H9 (cell line): ENCODE measurements at places on chromosomes 12 and 14. TPM values are rescaled to one million over a fixed set of nuclear protein-coding genes. Genes with fewer than 3 reads are reported as not detected.

Gene TSPAN11
- 4.2 and 4.4 TPM in 2 replicates for total RNA-seq

Gene BDKRB2
- 0.13 and 0.15 TPM in 2 replicates for total RNA-seq

DNA sequence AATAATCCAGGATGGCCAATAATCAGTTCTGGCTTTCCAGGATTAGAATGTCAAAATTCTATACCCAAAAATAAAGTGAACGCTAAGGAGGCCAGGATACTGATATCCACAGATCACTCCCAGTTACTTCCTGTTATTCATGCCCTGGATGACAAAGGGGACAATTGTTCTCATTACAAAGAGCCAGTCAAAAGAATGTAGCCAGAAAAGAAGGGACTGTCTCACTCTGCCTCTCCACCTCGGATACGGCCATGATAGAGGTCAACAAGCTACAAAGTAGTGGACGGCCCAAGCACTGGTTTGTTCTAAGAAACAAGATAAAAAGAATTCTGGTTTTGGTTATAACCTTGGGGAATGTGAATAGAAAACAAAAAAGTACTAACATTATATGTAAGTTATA, 116.1 kb upstream of the ATF7IP start:
- peaks cover 4% of the 10 kb centered on the region; the same call in 1 of the 2 replicates for H3K36me3 ChIP-seq
- DNase-seq: no peak
- H3K4me1 ChIP-seq: peaks cover 3% of the 10 kb centered on the region; the same call in 1 of the 2 replicates
- no peak overlapping the region for H3K4me3 ChIP-seq
- peak overlapping the region; percentile 52 for H3K27ac ChIP-seq

DNA sequence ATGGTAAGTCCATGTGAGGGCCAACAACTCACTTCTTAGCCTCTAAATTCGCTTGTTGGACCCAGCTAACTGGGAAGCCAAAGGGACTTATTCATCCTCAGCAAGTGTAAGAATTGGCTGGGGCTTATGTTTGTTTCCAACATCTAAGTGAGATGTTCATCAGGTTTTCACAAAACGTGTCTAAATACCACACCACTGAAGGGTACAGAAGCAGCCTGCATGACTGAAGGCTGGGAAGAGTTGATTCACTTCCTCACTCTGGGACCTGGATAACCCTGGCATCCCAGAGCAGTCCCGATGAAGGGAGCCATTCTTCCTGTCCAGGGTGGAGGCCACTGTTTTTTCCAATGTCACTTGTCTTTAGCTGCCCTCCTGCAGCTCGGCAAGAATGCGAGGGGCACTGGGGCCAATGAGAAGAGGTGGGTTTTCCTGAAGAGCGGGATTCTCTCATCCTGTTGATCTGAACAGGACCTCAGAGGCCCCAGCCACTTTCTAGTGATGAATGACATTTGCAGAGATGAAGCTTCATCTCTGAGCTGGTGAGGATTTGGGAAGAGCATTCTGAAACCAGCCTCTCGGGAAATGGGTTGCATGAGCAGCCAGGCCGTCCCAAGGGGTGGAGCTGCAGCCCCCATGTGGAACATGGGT, 12.2 kb upstream of the COL2A1 start:
- no peak for DNase-seq
- H3K27ac ChIP-seq: no peak overlapping the region
- H3K27me3 ChIP-seq: peaks cover 87% of the 10 kb centered on the region

GRCh38 chr14:65177551-65177950, 75.2 kb upstream of the MAX start:
- H3K27me3 ChIP-seq: no peaks in the 10 kb centered on the region
- H3K4me3 ChIP-seq: no peak overlapping the region
- no peaks in the 10 kb centered on the region; the same call in 2 of the 3 replicates for H3K36me3 ChIP-seq
- H3K4me1 ChIP-seq: peaks cover 7% of the 10 kb centered on the region; the same call in 1 of the 2 replicates
- no peak overlapping the region for H3K27ac ChIP-seq
- DNase-seq: no peak

- DNase-seq: no peak
- peaks cover 15% of the 10 kb centered on the region for H3K36me3 ChIP-seq
- H3K4me1 ChIP-seq: no peaks in the 10 kb centered on the region
- H3K4me3 ChIP-seq: no peak overlapping the region
- H3K27ac ChIP-seq: no peak overlapping the region
- no peaks in the 10 kb centered on the region for H3K27me3 ChIP-seq
These were observed 48.2 kb downstream of the SPPL3 start for GRCh38 chr12:120855823-120856588.

- H3K36me3 ChIP-seq: peaks cover 77% of the 10 kb centered on the region
- no peak for DNase-seq
- no peak overlapping the region for H3K4me3 ChIP-seq
- peaks cover 2% of the 10 kb centered on the region; the same call in 1 of the 2 replicates for H3K4me1 ChIP-seq
- H3K27me3 ChIP-seq: no peaks in the 10 kb centered on the region
- H3K27ac ChIP-seq: no peak overlapping the region
These were observed 181.6 kb upstream of the FOXN3 start for GRCh38 chr14:89598548-89599186.

DNA sequence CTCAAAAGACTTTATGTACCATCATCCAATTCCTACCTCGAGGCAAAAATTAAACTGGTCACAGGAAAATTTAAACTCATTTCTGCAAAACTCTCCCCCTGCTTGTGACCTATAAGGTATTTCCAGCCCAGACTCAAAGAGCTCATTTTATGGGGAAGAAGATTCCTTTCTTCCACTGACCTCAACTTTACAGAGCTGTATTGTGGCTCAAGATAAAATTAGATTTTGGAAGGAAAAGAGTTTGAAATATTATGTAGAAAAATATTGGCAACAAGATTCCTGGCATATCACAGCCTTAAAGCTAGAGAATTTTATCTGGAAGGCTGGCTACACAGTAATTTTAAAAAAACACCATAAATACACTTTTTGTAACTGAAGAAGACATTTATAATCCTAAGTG, 91.7 kb downstream of the STXBP6 start:
- no peak overlapping the region for H3K27ac ChIP-seq
- no peaks in the 10 kb centered on the region; the same call in 1 of the 2 replicates for H3K4me1 ChIP-seq
- no peak for DNase-seq
- H3K36me3 ChIP-seq: no peaks in the 10 kb centered on the region

Gene PIWIL1
- total RNA-seq: not detected in 2 replicates

- no peaks in the 10 kb centered on the region for H3K4me1 ChIP-seq
- no peak for DNase-seq
- no peak overlapping the region for H3K27ac ChIP-seq
These were observed 334.0 kb upstream of the PRICKLE1 start for GRCh38 chr12:42923583-42923982.

DNA sequence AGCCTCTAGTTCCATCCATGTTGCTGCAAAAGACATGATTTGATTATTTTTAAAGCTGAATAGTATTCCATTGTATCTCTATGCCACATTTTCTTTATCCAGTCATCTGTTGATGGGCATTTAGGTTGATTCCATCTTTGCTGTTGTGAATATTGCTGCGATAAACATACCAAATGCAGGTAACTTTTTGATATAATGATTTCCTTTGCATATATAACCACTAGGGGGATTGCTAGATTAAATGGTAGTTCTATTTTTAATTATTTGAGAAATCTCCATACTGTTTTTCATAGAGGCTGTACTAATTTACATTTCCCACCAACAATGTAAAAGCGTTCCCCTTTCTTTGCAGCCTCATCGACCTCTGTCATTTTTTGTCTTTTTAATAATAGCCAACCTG, 342.5 kb downstream of the MDGA2 start:
- no peaks in the 10 kb centered on the region for H3K36me3 ChIP-seq
- no peaks in the 10 kb centered on the region for H3K4me1 ChIP-seq
- no peaks in the 10 kb centered on the region for H3K27me3 ChIP-seq
- H3K4me3 ChIP-seq: no peak overlapping the region
- no peak for DNase-seq

Gene KRT74
- total RNA-seq: not detected in 2 replicates
